ENCODE measurements at places on chromosomes 13 and 19.

- DNase-seq: no peak
Measured at GRCh38 chr19:13040232-13040947, 45.1 kb downstream of the NFIX start.

DNA sequence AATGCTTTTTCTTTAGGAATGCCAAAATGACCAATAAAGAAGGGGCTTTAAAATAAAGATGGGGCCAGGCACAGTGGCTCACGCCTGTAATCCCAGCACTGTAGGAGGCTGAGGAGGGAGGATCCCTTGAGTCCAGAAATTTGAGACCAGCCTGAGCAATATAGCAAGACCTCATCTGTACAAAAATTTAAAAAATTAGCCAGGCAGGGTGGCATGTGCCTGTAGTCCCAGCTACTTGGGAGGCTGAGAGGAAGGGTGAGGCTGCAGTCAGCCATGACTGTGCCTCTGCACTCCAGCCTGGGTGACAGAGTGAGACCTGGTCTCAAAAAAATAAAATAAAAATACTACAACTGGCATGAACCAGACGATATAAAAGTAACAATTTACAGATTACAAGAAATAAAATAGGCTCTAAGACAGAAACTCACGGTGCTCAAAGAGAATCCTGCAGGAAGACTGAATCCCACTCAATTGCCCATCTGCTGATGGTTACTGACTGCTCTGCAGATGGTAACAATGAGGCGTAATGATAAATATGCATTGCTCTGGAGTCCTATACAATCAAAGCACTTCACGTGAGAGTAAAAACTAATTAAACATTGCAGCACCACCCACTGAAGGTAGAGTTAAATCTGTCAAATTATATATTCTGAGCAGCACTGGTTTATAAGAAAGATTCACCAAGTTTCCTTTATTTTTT is 93.2 kb downstream of the LHFPL6 start:
- DNase-seq: no peak

- DNase-seq: no peak
Measured at GRCh38 chr19:16585808-16586476, 13.7 kb upstream of the SLC35E1 start.

DNA sequence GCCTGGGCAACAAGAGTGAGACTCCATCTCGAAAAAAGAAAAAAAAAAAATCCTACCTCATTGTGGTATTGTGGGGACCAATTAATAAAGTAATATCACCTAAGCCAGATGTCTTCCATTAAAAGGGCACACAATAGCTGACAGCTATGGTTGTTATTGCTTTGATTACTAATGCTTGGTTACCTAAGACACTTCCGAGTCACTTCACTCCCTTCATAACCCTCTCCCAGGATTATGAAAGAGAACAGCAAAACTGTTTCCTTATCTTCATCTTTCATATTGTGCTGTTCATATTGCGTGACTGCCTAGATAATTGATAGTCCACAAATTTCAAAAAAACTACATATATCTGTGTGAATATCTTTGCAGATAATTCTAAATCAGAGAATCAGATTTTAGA is 10.3 kb upstream of the HSPH1 start:
- DNase-seq: no peak

GRCh38 chr19:46761418-46761831 is 15.2 kb upstream of the STRN4 start:
- no peak for DNase-seq

DNA sequence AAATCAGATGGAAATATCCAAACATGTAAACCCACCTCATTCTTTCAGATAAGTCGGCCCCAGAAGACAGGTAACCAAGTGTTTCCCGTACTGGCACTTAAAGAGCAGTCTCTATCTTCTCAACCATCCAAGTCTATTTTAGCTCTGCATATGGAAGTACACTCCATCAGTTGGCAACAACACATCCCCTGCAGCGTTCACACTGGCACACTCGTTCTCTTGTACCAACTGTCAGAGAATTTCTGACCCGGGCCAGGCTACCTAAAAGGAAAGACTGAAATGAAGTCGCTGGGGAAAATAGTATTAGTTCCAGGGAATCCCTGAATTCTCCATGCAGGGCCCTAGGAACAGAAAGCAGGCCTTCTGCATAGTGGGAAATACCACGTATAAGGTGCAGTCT is 109.3 kb downstream of the RXFP2 start:
- no peak for DNase-seq

- no peak for DNase-seq
Measured at GRCh38 chr19:41435936-41436673, 3.6 kb downstream of the DMAC2 start.

DNA sequence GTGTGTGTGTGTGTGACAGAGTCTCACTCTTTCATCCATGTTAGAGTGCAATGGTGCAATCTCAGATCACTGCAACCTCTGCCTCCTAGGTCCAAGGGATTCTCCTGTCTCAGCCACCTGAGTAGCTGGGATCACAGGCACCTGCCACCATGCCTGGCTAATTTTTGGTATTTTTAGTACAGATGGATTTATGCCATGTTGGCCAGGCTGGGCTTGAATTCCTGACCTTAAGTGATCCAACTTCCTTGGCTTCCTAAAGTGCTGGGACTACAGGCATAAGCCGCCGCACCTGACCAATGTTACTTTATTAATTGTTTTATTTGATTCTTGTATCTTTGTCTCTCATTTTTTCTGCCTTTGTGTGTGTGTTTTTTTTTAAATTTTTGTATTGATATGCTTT is 89.6 kb downstream of the ZNF486 start:
- no peak for DNase-seq

- no peak for DNase-seq
Measured at GRCh38 chr19:2923510-2923909, 21.3 kb downstream of the ZNF77 start.

- DNase-seq: no peak
Measured at GRCh38 chr19:16141043-16141442, 2.4 kb upstream of the HSH2D start.

- no peak for DNase-seq
Measured at GRCh38 chr13:64272681-64273080, 2857.0 kb upstream of the PCDH20 start.

DNA sequence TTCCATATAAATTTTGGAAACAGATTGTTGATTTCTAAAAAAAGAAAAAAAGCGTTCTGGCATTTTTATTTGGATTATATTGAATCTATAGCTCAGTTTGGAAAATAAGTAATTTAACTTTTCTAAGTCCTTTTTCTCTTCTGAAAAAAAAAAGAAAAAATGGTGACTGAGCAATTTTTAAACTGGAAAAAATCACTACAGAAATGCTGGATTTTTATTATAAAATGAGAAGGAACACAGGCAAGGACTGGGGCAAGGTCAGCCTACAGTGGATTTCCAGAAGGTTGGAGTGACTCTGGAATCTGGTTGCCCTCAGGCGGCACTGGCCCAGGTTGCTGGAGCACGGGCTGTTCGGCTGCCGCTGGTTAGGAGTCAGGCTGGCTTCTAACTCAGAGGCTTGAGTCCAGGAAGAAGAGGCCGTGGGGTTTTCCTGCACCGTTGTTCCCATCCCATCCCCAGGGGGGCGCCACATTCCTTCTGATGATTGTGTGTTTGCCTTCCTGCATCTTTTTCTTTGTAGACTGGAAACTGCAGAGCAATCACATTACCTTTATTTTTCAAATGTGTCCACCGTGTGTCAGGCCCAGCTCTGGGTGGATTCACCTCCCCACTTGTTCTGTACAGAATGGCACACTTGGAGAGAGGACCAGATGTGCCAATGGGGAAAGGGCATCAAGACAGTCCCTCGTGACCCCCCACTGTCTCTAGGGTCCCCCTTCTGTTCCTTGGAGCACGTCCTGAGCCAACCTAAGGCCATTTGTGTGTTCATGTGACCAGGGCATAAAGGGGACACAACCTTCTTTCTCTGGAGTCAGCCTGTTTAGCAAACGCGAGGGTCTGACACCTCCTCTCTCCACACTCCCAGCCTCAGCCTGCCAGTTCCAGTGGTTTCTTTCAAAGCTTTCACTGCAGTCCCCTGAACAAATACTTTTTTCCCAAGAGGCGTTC is 44.5 kb upstream of the GTF3A start:
- DNase-seq: peak; percentile 54

DNA sequence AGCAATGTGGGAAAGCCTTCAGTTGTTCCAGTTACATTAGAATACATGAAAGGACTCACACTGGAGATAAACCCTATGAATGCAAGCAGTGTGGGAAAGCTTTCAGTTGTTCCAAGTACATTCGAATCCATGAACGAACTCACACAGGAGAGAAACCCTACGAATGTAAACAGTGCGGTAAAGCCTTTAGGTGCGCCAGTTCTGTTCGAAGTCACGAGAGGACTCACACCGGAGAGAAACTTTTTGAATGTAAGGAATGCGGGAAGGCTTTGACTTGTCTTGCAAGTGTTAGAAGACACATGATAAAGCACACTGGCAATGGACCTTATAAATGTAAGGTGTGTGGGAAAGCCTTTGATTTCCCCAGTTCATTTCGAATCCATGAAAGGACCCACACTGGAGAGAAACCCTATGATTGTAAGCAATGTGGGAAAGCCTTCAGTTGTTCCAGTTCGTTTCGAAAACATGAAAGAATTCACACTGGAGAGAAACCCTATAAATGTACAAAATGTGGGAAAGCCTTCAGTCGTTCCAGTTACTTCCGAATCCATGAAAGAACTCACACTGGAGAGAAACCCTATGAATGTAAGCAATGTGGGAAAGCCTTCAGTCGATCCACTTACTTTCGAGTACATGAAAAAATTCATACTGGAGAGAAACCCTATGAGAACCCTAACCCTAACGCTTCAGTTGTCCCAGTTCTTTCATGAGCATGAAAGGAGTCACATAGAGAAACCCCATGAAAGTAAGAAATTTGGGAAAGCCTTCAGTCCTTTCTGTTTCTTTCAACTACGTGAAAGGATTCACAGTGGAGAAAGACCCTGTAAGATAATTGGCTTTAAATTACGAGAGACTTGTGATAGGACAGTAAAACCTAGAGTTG is 20.1 kb downstream of the ZNF627 start:
- DNase-seq: no peak

DNA sequence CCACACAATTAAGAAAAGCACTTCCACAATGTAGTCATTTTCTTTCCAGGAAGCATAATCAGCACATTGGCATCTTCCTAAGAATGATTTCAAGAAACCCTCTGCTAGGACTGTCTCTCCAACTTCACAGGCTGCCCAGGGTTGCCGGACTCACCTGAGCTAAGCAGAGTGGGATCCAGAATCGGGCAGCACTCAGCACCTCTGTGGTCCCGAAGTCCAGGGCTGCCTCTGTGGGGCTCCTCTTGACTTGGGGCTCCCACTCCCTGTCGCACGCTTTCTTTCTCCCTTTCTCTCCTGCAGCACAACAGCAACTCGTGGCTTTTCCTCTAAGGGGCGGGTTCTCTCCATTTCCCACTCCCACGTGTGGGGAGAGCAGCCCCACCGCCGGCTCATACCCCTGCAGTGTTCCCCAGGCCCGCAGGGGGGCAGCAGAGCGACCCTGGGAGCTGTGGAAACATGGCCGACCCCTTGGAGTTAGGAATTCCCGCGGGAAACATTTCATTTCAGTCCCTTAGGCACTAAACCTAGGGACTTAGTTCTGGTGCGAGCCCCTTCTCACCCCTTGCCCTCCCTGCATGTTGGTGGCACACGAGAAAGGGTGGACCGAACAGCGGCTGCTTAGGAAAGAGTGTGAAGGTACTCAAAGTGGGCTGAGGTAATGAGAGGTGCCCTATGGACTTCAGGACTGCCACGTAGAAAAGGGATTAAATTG is at the start of gene TMEM272:
TSS of gene TMEM272 (minus strand) at position 316 of the 712 bp plus-strand sequence. CDS start 6,647 bp downstream, outside the sequence.
- DNase-seq: peak; percentile 58

DNA sequence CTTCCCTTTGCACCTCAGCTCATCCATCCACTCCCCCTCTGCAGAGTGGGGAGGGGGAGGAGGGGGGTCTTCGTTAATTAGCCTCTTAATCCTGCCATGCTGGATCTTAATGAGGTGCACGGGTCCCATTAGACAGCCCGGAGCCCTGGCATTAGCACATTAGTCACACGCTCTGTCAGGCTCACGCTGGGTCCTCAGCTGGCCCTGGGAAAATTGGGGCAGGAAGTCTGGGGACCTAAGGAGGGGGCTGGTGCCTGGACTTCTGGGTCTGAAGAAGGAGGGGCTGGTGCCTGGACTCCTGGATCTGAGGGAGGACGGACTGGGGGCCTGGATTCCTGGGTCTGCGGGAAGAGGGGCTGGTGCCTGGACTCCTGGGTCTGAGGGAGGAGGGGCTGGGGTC is 444 bp upstream of the NCCRP1 start:
- DNase-seq: no peak

GRCh38 chr13:47076500-47076899 is 179.6 kb upstream of the HTR2A start:
- no peak for DNase-seq

GRCh38 chr19:54461210-54461609 is 2.4 kb downstream of the LENG9 start:
- DNase-seq: no peak
